ENCODE measurements at places on chromosomes 11 and 22.

- DNase-seq, result no peak
Observed at GRCh38 chr11:66002648-66003225, 434 bp downstream of the BANF1 start.

DNA sequence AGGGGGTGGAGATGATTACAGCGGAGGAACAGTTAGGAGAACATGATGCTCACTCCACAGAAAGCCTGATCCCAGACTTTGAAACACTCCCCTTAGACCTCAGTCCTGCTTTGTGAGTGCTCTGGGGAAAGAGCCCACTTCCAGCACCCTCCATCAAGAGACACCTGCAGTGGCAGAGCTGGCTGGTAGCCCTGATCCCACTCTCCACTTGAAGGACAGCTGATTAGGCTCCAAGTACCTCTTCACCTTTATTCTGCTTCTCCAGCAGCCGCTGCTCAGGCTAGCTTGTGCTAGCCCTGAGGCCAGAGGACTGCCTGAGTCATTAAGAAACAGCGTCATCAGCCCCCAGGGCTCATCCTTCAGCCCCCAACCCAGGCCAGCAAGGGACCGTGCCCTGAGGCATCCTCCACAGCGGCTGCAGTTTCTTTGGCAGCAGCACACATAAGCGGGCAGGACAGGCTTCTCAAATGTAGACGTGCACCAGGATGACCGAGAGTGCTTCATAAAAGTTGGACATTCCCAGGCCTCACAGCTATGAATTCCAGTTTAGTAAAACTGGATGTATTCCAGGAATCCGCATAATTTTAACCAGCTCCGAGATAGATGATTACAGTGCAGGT lies 146.0 kb upstream of the TBCEL start:
- no peak for DNase-seq

GRCh38 chr11:86803136-86804045 lies 3.0 kb downstream of the PRSS23 start:
- DNase-seq, result no peak

DNA sequence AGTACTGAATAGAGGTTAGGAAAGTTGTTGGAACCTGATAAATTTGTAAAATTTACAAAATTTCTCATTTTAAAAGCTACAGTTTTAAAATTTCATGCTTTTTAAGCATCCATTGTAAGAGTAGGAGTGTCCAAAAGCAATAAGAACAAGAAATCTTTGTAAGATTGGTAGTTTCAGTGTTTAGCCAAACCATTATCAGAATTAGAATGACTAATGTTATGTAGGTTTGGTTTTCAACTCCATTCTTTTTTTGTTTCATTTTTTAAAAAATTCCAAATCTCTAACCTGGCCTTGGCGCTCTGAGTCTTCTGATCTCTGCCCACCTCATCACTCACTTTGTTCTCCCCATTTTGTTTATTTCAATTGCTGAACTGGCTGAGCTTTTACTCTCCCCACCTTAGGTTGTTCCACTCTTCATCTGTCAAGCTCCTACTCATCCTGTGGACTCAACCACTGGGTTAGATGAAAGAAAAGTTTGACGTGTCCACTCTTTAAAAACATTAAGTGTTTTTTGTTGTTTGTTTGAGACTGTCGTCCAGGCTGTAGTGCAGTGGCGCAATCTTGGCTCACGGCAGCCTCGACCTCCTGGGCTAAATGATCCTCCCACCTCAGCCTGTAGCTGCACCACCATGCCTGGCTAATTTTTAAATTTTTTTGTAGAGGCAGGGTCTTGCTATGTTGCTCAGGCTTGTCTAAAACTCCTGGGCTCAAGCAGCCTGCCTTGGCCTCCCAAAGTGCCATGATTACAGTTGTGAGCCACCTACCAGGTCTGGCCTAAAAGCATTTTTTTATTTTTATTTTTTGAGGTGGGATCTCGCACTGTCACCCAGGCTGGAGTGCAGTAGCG lies 14.0 kb downstream of the EP300 start:
- no peak for DNase-seq

DNA sequence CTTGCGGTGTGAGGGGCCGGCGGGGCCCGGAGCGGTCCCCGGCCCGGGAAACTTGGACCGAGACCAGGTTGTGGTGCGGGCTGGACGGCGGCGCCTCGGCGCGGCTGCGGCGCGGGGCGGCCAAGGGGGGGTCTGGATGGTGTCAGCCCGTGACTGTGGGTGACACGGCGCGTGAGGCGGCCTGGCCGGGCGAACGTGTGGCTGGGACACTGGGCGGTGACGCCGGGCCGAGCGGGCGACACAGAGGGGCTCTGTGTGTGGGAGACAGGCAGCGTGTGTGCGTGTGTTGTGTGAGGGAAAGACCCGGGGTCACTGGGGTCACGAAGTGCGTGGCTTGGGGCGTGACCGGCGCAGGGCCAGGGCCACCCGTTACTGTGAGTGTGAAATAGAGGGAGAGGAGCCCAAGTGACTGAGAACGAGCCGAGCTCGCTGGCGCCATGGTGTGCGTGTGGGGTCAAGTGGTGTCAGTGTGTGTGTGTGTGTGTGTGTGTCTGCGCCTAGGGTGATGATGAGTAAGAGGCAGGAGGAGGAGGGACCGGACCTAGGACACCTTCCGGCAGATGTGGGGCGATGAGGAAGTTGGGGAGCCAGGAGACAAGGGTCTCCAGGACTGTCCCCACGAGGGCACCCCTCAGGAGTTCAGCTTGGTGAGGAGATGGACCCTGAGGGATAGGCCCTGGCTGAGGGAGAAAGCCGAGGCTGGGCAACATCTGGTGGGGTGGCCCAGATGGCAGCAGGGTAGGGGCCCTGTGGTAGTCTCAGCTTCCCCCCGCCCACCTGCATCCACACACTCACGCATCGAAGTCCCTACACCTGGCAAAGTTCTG lies 817 bp downstream of the RELT start:
- no peak for DNase-seq

- DNase-seq, result no peak
Observed at GRCh38 chr11:117610045-117610444, 187.0 kb downstream of the DSCAML1 start.

- no peak for DNase-seq
Observed at GRCh38 chr11:57514538-57515331, 767 bp downstream of the SLC43A1 start.

GRCh38 chr11:88359541-88359940 lies 22.0 kb upstream of the CTSC start:
- no peak for DNase-seq

DNA sequence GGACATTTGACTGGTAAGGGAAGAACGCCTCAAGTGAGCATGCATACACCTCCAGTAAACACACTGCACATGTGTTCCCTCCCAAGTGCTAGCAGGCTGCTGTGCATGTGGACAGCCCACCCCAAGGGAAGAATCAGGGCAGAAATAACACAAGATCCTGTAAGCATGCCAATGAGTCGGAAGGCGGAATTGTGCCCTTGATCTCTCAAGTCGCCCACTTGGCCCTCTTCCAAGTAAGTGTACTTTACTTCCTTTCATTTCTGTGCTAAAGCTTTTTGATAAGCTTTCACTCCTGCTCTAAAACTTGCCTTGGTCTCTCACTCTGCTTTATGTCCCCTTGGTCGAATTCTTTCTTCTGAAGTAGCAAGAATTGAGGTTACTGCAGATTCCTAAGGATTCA lies 139.6 kb downstream of the TRPC6 start:
- DNase-seq, result no peak

- DNase-seq, result no peak
Observed at GRCh38 chr11:29293825-29294224, 723.0 kb downstream of the KCNA4 start.

DNA sequence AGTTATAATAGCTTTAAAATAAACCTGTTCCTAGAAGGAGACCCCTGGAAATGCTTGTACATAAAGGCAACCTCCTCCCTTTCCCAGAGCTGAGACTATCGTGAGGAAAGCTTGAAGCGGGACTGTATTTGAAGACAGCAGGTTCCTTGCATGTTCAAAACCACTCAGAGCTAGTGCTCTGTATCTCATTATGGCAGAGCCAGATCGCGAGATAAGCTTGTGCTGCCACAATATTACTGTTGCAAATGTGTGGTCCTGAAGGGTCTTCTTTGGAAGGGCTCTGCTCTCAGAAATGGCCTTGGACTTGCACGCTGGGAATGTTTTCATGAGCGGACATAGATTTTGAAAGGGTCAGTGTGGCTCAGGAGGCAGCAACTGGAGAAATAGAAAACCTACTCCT lies 168.2 kb downstream of the KIRREL3 start:
- DNase-seq, result no peak

- no peak for DNase-seq
Observed at GRCh38 chr11:73661035-73661628, 14.8 kb downstream of the PLEKHB1 start.

- no peak for DNase-seq
Observed at GRCh38 chr11:65500387-65501185, 1.7 kb downstream of the MALAT1 start.

- DNase-seq, result no peak
Observed at GRCh38 chr22:28909375-28909774, 26.0 kb downstream of the ZNRF3 start.

DNA sequence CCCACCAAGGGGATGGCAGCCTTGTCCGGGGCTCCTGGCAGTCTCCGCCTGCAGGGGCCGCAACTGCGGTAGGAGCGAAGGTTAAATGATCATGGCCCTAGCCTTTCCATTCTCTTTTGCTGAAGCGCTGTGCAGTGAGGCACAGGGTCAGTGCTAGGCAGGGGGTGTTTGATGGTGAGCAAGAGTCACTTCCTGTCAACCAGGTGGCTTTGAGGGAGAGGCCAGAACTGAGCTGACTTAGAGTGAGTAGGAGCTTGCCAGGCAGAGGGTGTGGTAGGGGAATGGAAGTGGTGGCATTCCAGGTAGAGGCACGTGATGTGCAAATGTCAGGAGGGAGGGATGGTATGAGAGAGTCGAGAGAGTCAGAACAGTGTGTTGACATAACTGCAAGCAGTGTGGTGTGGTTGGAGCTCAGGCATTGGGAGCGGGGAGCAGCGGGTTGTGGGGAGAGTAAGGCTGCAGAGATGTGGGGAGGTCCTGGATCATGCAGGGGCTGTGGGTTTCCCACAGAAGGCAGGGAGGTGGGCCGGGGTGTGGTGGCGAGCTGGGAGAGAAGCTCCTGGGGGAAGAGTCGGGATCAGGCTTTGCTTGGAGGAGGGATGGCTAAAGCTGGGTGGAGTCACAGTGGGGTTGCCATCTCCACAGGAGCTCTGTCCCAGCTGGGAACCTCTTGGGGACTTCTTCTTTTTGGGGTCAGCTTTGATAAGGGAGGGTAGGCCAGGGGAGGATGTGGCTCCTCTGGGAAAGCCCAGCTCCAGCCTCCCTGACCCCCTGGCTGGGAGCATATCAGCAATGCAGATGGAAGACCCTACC lies 33.3 kb downstream of the AMPD3 start:
- no peak for DNase-seq

DNA sequence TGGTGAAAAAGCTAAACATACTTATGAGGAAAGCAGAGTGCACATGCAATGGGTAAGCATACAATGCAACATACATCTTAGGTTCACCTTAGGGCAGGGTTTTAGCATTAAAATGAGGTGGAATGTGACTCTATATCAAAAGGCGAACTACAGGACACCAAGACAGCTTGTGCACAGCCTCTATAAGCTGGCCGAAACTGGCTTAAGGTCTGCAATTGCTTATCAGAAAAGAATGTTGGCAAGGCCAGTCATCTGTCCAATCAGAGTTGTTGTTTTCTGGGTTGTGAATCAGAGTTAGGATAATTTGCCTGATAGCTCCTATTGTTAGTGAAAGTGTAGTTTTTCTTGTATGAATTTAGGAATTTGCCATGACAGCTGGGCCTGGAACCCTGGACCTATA lies 76.5 kb downstream of the LRRC4C start:
- DNase-seq, result no peak

- DNase-seq, result no peak
Observed at GRCh38 chr11:117809236-117810055, 12.4 kb upstream of the DSCAML1 start.

DNA sequence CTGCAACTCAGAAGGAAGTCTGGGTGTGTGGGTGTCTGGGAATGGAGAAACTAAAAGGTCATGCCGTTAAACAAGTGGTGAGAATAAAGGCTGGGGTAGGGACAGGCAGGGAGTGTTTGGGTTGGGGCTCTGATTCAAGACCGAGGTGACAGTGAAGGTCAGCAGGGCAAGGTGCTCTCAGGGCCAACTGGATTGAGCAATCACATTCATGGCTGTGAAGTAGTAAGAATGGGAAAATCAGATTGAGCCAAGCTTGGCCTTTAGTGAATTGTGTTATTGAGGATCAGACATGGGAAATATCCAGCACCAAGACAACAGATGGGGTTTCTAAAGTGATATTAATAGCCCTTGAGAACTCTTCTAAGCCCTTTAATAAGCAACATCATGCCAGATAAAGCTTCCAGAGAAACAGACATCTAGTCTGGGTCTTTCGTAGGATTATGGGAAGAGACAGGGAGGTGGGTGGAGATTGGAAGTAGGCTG lies 24.3 kb downstream of the SCN3B start:
- DNase-seq, result no peak

DNA sequence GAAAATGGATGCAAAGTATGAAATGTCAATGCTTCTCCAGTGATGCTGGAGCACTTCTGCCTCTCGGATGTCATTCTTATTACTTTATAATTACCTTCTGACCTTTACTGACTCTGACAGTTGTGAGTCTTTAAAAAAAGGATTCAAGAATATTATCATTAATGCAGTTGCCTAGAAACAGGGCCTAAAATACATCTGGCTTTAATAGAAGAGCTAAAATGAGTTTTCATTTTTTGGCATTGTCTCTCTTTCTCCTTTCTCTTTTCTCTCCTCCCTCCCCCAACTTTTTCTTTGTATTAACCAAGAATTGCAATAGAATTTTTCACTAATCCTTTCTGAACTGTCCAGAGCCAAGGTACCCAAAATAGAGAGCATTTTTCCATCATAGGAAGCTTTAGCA lies 45.9 kb downstream of the FDX1 start:
- DNase-seq, result no peak

- no peak for DNase-seq
Observed at GRCh38 chr22:33124471-33124870, 66.3 kb upstream of the SYN3 start.

GRCh38 chr11:3221408-3222002 lies 2.9 kb upstream of the MRGPRG start:
- DNase-seq, result no peak

DNA sequence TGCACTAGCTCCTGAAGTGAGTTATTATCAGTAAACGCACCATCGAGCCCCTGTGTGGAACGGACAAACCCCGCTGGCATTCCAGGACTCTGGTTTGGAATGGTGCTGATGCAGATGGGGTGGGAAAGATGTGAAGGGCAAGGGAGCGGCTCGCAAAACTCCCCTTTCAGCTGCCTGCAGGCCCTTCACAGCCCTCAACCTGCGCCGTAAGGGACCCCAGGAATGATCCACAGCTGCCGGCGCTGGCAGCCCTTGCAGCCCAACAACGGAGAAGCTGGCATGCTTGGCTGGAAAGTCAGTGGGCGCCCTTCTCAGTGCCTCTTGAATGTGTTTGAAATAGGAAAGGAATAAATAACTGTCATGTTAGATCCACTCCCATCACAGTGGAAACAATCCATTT lies 1445.5 kb downstream of the BRD1 start:
- DNase-seq, result no peak

Measured in cortex of kidney (tissue), 1 donor.